ENCODE measurements at places on chromosomes 2 and 18. TPM values are rescaled to one million over a fixed set of nuclear protein-coding genes. Genes with fewer than 3 reads are reported as not detected.

CD226 gene
- 0.73 TPM for polyA plus RNA-seq

DNA sequence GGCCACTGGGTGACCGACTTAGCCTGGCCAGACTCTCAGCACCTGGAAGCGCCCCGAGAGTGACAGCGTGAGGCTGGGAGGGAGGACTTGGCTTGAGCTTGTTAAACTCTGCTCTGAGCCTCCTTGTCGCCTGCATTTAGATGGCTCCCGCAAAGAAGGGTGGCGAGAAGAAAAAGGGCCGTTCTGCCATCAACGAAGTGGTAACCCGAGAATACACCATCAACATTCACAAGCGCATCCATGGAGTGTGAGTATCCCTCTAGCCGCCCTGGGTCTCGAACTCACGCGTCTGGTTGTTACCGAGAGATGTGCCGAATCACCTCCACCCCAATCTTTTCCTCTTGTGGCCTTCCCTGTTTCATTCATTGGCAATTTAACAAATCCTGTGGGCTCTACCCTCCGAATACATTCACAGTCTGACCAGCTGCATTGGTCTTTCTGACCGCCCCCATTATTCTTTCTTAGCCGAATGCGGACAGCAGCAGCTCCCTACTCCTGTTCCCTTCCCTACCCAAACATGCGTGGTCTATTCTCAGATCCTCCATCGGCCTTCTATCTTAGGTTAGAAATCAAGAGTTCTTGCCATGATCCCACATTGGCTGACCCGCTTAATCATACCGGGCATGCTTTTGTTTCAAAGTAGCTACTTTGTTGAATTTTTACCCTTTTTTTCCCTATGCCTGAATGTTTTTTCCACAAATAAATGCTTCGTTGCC, 631 bp downstream of the RPL31 start:
- DNase-seq, result peak; percentile 23

GRCh38 chr2:28415010-28415409, 22.4 kb downstream of the FOSL2 start:
- no peak for DNase-seq

- no peak for DNase-seq
Measured at GRCh38 chr18:213505-213904, 54.3 kb downstream of the THOC1 start.

Data from muscle of back (tissue), 13 donors.